ENCODE measurements at places on chromosomes 1 and 21. TPM values are rescaled to one million over a fixed set of nuclear protein-coding genes. Genes with fewer than 3 reads are reported as not detected.

- no peak for DNase-seq
Measured at GRCh38 chr1:221093903-221094791, 214.9 kb downstream of the HLX start.

SLAMF9 gene
- total RNA-seq, result not detected

TRIM62 gene
- 15.7 TPM for total RNA-seq

GRCh38 chr1:73953186-73953585 is 244.8 kb downstream of the LRRIQ3 start:
- no peak for DNase-seq

- DNase-seq, result no peak
Measured at GRCh38 chr1:196259316-196259715, 348.9 kb downstream of the KCNT2 start.

SAMD11 gene
- not detected for total RNA-seq

DNA sequence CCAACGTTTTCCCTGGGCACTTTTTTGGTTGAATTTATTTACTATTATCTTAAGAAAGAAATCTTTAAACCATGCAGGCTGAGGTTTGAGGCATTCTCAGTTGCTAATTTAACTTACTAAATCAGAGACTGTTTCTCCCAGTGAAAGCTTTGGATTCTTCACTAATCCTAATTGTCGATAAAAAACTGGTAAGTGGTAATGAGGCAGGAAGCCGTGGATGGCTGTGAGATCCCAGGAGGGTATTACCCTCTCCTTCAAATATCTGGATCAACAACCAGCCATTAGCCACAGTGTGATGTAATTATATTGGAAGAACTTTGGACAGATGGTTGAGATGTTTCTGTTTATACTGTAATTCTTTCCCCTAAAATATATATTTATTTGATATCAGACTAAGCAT is 485.0 kb downstream of the DISC1 start:
- no peak for DNase-seq

- peak; percentile 40 for DNase-seq
Measured at GRCh38 chr1:1117469-1117831, 1.6 kb upstream of the C1orf159 start.

- no peak for DNase-seq
Measured at GRCh38 chr1:248850536-248851251, 8.2 kb downstream of the ZNF692 start.

- DNase-seq, result peak; percentile 27
Measured at GRCh38 chr1:227887697-227888403, 59.9 kb downstream of the WNT9A start.

PGLYRP3 gene
- not detected for total RNA-seq

DNA sequence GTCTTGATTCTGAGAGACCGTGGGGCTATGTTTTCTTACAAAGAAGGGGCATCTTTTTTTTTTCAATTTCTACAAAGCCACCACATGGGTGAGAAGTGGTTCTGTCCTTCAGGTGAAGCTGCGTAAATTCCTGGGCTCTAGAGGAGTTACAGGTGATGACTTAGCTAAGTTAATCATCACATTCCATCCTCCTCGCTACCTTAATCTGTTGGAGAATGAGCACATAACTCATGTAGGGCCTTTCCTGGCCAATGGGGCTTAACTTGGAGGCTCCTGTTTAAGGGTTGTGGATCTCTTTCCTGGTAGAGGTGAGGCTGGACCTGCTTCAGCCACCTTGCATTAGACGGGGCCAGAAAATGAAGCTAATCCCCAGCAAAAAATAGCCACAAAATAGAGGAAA is 19.9 kb downstream of the REG4 start:
- DNase-seq, result no peak

- DNase-seq, result no peak
Measured at GRCh38 chr1:84374991-84375696, 23.1 kb upstream of the DNASE2B start.

FAM43B gene
- not detected for total RNA-seq

- peak; percentile 40 for DNase-seq
Measured at GRCh38 chr1:42529724-42530181, 66.7 kb downstream of the CCDC30 start.

DNA sequence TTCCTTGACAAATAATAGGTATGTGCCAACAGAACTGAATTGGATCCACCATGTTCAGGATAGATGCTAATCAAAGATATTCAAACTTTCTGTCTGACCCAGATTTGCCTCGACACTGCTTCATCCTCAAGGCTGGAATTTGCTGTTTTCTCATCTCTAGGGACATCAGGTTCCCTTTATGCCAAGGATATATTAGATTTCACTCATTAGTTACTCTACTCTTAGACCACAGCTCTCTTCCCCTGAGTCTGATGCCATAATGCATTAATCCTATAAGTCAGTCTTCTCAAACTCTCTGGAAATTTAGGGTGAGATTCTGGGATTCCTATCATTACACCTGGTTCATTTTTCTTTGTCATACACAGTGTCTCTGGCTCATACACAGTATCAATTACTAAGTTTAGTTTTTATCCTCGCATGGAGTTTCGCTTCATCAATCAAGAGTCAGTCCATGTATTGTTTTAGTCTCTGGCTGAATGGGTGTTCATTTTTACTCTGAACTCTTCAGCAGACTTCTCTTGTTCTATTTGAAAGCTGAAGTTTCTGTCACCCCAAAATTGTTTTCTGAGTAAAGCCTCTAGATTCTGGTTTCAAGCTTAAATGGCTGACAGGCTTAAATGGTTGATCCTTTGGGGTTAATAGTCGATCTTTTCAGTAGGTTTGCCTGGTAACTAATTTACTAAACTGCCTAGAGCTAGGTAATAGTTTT is 9.3 kb upstream of the DCAF6 start:
- no peak for DNase-seq

GRCh38 chr21:40660461-40660860 is 186.5 kb downstream of the DSCAM start:
- DNase-seq, result no peak

CD101 gene
- 0.75 TPM for total RNA-seq

DNA sequence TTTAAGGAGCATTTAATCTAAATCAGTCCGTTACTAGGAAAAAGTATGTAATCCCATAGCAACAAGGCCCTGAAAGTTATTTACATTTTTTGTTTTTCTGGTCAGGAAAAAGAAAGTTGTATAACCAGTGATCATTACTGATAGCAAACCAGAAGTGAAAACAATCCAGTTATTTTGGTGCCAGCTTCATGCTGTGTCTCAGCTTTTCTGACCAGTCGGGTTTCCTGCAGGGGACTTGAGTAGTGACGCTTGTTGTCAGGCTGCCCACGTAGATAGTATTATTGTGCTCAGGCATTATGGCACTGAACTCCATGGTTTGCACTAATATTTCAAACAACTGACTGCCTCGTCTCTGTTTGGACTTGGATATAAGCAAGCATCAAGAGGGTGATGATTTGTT is 55.2 kb downstream of the SASS6 start:
- no peak for DNase-seq

- DNase-seq, result no peak
Measured at GRCh38 chr21:36851121-36851520, 115.3 kb downstream of the HLCS start.

- DNase-seq, result no peak
Measured at GRCh38 chr1:201172999-201173610, 17.5 kb upstream of the IGFN1 start.

GRCh38 chr1:211344152-211344618 is 17.6 kb downstream of the TRAF5 start:
- DNase-seq, result no peak

GRCh38 chr1:160951443-160952128 is 3.0 kb downstream of the ITLN2 start:
- DNase-seq, result peak; percentile 81

GRCh38 chr1:239547987-239548386 is 161.6 kb downstream of the CHRM3 start:
- no peak for DNase-seq

- DNase-seq, result no peak
Measured at GRCh38 chr1:41314376-41315145, 46.7 kb upstream of the FOXO6 start.

Measured in B cell (primary cell).